Thoracic aorta (tissue), 2 donors: ENCODE measurements at places on chromosomes 11 and 22. TPM values are rescaled to one million over a fixed set of nuclear protein-coding genes. Genes with fewer than 3 reads are reported as not detected.

WDR74 gene
- total RNA-seq, result 19.8 TPM

TRIM49 gene
- not detected for total RNA-seq

BID gene
- 13.5 TPM for total RNA-seq

CD248 gene
- 22.9 TPM for total RNA-seq

RTN4RL2 gene
- not detected for total RNA-seq

TIGD3 gene
- total RNA-seq, result not detected

C11orf91 gene
- not detected for total RNA-seq

RFPL2 gene
- total RNA-seq, result not detected

MLC1 gene
- total RNA-seq, result 4.3 TPM

POTEH gene
- total RNA-seq, result not detected

TPST2 gene
- total RNA-seq, result 37.7 TPM

RFPL1 gene
- not detected for total RNA-seq

ANO1 gene
- 122 TPM for total RNA-seq

VWCE gene
- total RNA-seq, result 1.5 TPM

PPFIBP2 gene
- total RNA-seq, result 43.5 TPM

BTBD18 gene
- total RNA-seq, result not detected

CDC42EP2 gene
- total RNA-seq, result 8.5 TPM

FERMT3 gene
- 47.2 TPM for total RNA-seq

P2RY6 gene
- 7.7 TPM for total RNA-seq

PAMR1 gene
- total RNA-seq, result 4.3 TPM

OR52A1 gene
- not detected for total RNA-seq

TSGA10IP gene
- total RNA-seq, result not detected

SYCE3 gene
- total RNA-seq, result not detected

MMP1 gene
- total RNA-seq, result 0.71 TPM

LRRC74B gene
- not detected for total RNA-seq

TEX54 gene
- not detected for total RNA-seq

CD3D gene
- 5.8 TPM for total RNA-seq

ARRB1 gene
- 27.1 TPM for total RNA-seq

RAB36 gene
- total RNA-seq, result 4.5 TPM

NCAM1 gene
- total RNA-seq, result 42.0 TPM

MRGPRF gene
- 171 TPM for total RNA-seq

BIK gene
- not detected for total RNA-seq

HBB gene
- 257 TPM for total RNA-seq

MADD gene
- 58.9 TPM for total RNA-seq

CYTH4 gene
- 78.0 TPM for total RNA-seq

RIMBP3C gene
- 0.28 TPM for total RNA-seq

MPZL3 gene
- 3.2 TPM for total RNA-seq

CBLIF gene
- 1.8 TPM for total RNA-seq

PNPLA5 gene
- total RNA-seq, result not detected

TBC1D22A gene
- 28.9 TPM for total RNA-seq

CCDC73 gene
- not detected for total RNA-seq

GLB1L2 gene
- total RNA-seq, result 4.1 TPM

TEAD1 gene
- 164 TPM for total RNA-seq

MYEOV gene
- total RNA-seq, result 1.3 TPM

NXPE4 gene
- total RNA-seq, result not detected

ANGPTL5 gene
- 0.42 TPM for total RNA-seq

CCDC116 gene
- not detected for total RNA-seq

SCARF2 gene
- total RNA-seq, result 108 TPM

GDPD4 gene
- total RNA-seq, result not detected

GRM5 gene
- 8.6 TPM for total RNA-seq

CCDC134 gene
- total RNA-seq, result 1.6 TPM

MIOX gene
- total RNA-seq, result not detected

TRMT2A gene
- 94.8 TPM for total RNA-seq

LRRC10B gene
- 3.0 TPM for total RNA-seq

OR5B21 gene
- total RNA-seq, result not detected

RFPL3 gene
- not detected for total RNA-seq
